ENCODE measurements at places on chromosomes 4 and X. TPM values are rescaled to one million over a fixed set of nuclear protein-coding genes. Genes with fewer than 3 reads are reported as not detected.

RTL9 gene
- total RNA-seq = 0.06 TPM

TMSB15B gene
- total RNA-seq = 4.9 TPM

PAGE2 gene
- total RNA-seq = not detected

ERAS gene
- total RNA-seq = not detected

ARMCX1 gene
- 0.43 TPM for total RNA-seq

NFKB1 gene
- 24.3 TPM for total RNA-seq

PWWP3B gene
- not detected for total RNA-seq

UFSP2 gene
- 11.5 TPM for total RNA-seq

SUPT20HL2 gene
- total RNA-seq = not detected

ZBTB49 gene
- total RNA-seq = 2.5 TPM

NIPAL1 gene
- 0.92 TPM for total RNA-seq

CEP135 gene
- 5.7 TPM for total RNA-seq
